Endothelial cell of umbilical vein (primary cell): ENCODE measurements at places on chromosomes 6 and 20. TPM values are rescaled to one million over a fixed set of nuclear protein-coding genes. Genes with fewer than 3 reads are reported as not detected.

GGTLC1 gene
- not detected in 2 replicates for total RNA-seq

TSBP1 gene
- not detected in 2 replicates for total RNA-seq

CFAP206 gene
- 0.20 and 0.21 TPM in 2 replicates for total RNA-seq

DNA sequence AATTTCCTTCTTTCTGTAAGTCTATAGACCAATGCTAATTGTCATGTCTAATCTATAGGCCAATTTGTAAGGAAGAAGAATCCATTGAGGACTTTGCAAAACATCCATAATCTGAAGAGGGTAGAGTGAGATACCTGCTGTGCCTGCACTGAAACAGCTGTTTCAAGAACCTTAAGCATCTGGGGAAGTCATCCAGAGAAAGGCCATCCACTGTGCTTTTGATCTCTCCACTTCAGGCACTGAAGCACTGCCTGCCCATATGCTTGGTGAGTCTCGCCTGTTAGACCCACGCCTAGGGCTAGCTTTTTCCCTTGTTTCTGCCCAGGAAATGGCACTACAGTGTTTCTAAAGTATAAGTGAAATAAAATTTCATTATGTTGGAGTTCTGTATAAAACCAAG, 921.8 kb upstream of the EPHA7 start:
- no peak overlapping the region for H3K4me3 ChIP-seq
- no peaks in the 10 kb centered on the region for H3K27me3 ChIP-seq
- H3K27ac ChIP-seq = no peak overlapping the region
- H3K4me1 ChIP-seq = no peaks in the 10 kb centered on the region

DNA sequence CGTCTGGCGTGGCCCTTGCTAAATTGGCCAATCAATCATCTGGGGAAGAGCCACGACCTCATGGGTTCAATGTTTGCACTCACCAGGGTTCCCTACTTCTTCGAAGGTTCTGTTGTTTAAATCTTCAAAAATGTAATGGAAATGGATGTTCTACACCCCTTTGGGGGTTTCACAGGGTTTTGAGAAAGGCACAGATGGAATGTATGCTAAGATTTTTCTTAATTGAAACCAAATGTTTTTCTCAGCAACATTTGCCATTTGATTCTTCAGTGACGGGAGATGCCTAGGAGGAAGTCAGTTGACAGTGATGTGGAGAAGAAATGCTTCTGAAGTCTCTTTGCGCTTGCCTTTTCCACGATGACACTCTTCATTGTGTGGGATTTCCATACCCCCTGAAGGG, 312.3 kb downstream of the ESR1 start:
- H3K27me3 ChIP-seq = no peaks in the 10 kb centered on the region
- H3K27ac ChIP-seq = no peak overlapping the region
- no peak for DNase-seq
- no peaks in the 10 kb centered on the region for H3K4me1 ChIP-seq
- H3K36me3 ChIP-seq = peaks cover 4% of the 10 kb centered on the region

CD83 gene
- 0.46 and 0.55 TPM in 2 replicates for total RNA-seq

HDDC2 gene
- 12.6 and 13.6 TPM in 2 replicates for total RNA-seq

DNA sequence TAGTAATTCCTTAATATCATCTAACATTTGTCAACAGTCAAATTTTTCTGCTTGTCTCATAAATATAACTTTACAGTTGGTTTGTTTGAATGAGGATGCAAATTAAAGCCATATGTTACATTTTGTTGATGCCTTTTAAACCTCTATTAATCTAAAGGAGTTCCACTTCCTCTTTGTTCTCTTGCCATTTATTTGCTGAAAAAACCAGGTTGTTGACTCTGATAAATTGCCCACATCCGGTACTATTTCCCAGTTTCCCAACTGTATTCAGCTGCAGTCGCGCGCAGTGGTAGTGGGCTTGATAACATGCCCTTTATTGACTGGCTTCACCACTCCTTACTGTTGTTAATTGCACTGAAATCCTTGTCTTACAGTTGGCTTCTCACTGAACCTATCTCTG, 32.8 kb upstream of the SIRPB2 start:
- H3K27me3 ChIP-seq = peaks cover 4% of the 10 kb centered on the region
- no peak overlapping the region for H3K27ac ChIP-seq

GRCh38 chr6:46320505-46320904, 149.7 kb upstream of the ENPP5 start:
- H3K27ac ChIP-seq = no peak overlapping the region
- DNase-seq = no peak
- no peaks in the 10 kb centered on the region for H3K36me3 ChIP-seq
- H3K4me3 ChIP-seq = no peak overlapping the region

DNA sequence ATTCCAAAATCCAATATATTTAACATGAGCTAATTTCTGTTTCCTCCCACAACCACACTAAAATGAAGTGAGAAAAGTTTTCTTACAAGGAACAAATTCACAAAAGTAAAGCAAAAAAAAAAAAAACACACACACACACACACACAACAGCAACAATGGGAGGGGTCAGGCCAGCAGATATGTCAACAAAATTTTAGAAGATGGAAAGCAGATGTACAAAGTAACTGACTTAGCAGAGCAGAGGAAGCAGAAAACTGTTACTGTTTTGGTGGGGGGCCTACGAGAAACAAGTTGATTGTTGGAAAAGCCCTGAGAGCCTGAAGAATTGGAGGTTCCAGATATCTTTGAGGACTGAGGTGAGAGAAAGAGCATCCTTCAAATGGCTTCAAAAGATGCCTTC, 11.7 kb downstream of the EPB41L2 start:
- no peaks in the 10 kb centered on the region for H3K36me3 ChIP-seq
- peaks cover 10% of the 10 kb centered on the region for H3K4me1 ChIP-seq
- no peak overlapping the region for H3K4me3 ChIP-seq
- no peaks in the 10 kb centered on the region for H3K27me3 ChIP-seq
- no peak for DNase-seq
- H3K27ac ChIP-seq = no peak overlapping the region

TUBB1 gene
- not detected in 2 replicates for total RNA-seq

- no peak for DNase-seq
- no peaks in the 10 kb centered on the region for H3K36me3 ChIP-seq
- no peak overlapping the region for H3K27ac ChIP-seq
- no peaks in the 10 kb centered on the region for H3K27me3 ChIP-seq
These were observed 30.0 kb downstream of the SLX4IP start for GRCh38 chr20:10465135-10465534.

ERVFRD-1 gene
- total RNA-seq = not detected in 2 replicates

PPP1R3D gene
- 4.9 and 5.2 TPM in 2 replicates for total RNA-seq

SMLR1 gene
- total RNA-seq = not detected in 2 replicates

DNA sequence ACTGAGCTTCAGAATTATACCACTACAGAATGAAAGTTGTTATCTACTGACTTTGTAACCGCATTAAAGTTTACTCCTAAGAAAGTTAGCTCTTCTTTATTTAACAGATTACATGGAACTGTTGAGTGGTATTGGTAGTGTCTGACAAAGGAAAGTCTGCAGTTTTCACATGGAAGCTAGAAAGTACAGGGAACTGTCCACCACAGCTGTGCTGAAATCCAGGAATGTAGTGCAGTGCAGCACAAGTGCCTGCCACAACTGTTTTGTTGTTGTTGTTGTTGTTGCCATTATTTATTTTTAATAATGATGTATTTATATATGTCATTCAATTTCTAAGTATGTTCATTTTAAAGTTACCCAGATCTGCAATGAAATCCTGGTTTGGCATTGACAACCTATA, 464.9 kb downstream of the TBC1D32 start:
- H3K36me3 ChIP-seq = no peaks in the 10 kb centered on the region
- no peak overlapping the region for H3K27ac ChIP-seq
- no peaks in the 10 kb centered on the region for H3K27me3 ChIP-seq
- H3K4me3 ChIP-seq = no peak overlapping the region

DNA sequence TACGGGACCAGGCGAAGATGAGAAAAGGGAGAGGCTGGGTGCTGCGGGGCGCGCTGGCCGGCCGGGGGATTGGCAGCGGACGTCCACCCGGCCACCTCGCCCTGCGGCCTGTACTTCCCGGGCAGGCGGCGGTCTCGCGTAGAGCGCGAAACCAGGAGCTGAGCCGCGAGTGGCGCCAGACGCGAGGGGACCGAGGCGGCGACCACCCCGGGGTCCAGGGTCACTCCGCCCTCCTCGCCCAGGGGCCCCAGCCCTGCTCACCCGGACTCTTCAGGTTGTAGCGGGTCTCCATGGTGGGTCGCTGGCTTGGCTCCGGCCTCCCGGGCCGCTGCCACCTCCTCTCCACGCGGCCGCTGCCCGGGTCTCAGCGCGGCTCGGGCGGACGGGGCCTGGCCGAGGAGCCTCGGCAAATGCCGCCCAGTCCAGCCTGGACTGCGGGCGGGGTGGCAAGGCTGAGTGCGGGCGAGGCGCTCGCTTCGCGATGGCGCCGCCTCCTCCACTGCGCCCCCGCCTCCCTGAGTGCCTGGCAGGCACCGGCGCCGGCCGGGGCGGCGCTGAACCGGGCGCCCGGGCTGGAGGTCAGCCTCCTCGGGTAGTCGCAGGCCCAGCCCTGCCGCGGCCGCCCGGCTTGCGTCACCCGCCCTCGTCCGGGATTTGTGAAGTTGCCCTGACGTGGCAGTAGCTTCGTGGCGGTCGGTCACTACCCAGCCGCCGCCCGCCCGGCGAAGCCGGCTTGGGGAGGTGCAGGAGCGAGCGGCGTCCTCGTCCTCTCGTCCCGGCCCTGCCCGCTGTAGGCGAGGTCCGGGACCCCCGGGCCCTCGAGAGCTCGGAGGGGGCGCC, at the start of gene UBE2J1:
Gene UBE2J1 (minus strand): TSS at position 445 of the 840 bp plus-strand sequence. CDS start 153 bp downstream, at position 292.
- H3K4me3 ChIP-seq = peak within 1 kb of the TSS; percentile 93
- no peaks in the 10 kb centered on the region for H3K27me3 ChIP-seq
- peak within 1 kb of the TSS; percentile 96 for H3K27ac ChIP-seq
- DNase-seq = peak; percentile 94
- H3K36me3 ChIP-seq = no peaks in the 10 kb centered on the region
- peaks cover 38% of the 10 kb centered on the region for H3K4me1 ChIP-seq

DNA sequence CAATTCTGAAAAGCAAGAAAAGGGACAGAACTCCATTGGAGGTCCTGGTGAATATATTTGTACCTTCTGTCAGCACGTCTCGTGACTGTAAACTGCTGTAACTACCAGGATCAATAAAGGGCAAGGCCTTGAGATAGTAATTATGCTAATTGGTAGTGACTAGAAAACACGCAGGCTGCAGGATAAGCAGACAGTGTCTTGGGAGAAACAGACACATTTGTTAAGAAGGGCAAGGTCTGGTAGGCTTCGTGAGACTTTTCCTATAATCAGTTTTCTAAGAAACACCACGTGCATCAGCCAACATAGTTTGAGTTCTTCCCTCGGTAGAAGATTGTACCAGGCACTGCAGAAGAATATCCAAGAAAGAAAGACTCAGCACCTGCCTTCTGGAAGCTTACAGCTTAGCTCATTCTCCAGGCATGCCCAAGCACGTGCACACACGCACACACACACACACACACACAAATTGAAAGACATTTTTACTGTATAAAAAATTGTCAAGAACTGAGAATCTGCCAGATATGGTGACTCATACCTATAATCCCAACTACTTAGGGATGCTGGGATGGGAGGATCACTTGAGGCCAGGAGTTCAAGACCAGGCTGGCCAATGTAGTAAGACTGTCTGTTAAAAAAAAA, 167.0 kb upstream of the SASH1 start:
- no peak overlapping the region for H3K4me3 ChIP-seq
- H3K27me3 ChIP-seq = no peaks in the 10 kb centered on the region
- H3K27ac ChIP-seq = no peak overlapping the region

DNA sequence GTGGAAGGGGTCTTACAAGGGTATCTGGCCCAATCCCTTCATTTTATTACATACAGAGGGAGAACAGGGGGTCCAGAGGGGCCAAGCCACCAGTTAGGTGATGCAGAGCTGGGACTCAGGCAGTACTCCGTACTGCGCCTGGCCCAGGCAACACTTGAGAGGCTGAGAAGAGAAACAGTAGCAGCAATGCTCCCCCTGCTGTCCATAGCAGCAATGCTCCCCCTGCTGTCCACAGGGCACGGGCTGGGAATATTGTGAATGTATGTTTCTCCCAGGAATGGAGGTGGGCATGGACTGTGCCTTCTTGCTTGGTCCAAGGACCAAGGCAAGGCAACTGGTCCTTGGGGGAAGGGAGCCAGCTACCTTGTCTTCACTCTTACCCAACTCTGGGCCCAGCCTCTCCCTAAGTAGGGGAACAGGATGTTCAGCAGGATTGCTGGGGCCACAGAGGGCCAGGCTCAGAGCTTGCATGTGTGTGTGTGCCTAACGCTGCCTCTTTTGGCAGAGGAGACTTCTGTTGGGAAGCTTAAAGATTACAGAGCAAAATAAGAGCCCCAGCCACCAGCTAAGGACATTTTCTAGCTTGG, 14.8 kb upstream of the FAM83C start:
- peak; percentile 71 for DNase-seq
- no peaks in the 10 kb centered on the region for H3K27me3 ChIP-seq
- no peaks in the 10 kb centered on the region for H3K36me3 ChIP-seq
- H3K4me3 ChIP-seq = no peak overlapping the region

GRCh38 chr6:138007014-138007472, 100.2 kb downstream of the PERP start:
- H3K27ac ChIP-seq = no peak overlapping the region
- H3K4me3 ChIP-seq = no peak overlapping the region

DNA sequence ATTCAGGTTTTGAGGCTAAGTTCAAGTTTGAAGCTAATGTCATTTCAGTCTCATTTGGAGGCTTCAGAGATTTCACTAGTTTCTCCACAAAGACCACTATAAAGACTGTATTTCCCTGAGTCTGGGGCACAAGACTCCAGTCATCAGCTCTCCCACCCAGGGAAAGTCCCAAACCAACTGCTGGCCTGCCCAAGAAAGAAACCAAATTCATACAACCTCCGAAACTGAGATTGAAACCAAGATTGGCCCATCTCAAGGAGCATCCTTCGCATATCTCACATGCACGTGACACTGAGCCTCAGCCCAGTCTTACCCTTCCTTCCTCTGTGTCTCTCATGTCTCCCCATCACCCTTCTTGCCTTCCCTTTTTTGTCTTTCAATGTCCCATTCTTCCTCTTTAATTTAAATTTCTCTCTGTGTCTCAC, 3.5 kb upstream of the LTA start:
- no peak for DNase-seq
- peaks cover 5% of the 10 kb centered on the region for H3K4me1 ChIP-seq
- no peaks in the 10 kb centered on the region for H3K27me3 ChIP-seq

DNA sequence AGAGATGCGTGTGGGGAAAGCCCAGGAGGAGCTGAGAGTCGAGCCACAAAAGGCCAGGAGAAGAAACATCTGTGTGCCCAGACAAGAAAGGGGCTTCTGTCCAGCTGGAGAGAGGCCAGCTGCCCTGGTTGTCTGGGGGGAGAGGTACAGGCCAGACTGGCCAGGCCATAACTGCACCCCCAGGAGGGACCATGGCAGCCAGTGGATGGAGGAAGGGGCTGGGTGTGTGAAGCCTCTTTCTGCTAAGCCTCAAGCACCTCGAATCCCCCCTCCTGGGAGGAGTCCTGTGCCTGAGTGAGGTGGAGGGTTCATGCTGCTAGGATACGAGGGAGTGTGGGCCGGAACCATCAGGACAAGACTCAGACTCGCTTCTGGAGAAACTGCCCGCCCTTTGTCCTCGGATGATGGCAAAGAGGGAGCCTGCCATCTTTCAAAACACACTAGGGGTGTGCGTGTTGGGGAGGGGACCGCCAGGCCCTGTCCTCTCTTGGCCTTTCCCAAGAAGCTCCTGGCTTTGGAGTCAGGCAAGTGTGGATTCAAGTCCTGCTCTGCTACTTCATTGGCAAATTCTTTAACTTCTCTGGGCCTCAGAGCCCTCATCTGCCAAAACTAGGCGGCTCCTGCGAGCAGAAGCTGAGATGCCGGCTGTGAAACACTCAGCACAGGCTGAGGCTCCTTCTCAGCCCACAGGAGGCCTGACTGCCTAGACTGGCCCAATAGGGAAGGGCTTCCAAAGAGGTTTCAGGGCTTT, 90.3 kb downstream of the ASXL1 start:
- peaks cover 74% of the 10 kb centered on the region for H3K36me3 ChIP-seq
- no peak overlapping the region for H3K4me3 ChIP-seq
- peaks cover 14% of the 10 kb centered on the region for H3K4me1 ChIP-seq
- DNase-seq = no peak
- H3K27me3 ChIP-seq = no peaks in the 10 kb centered on the region
- no peak overlapping the region for H3K27ac ChIP-seq

- H3K4me3 ChIP-seq = no peak overlapping the region
- DNase-seq = no peak
- H3K4me1 ChIP-seq = no peaks in the 10 kb centered on the region
These were observed 90.9 kb downstream of the SPTLC3 start for GRCh38 chr20:13099676-13100075.

DSP gene
- 0.32 and 0.77 TPM in 2 replicates for total RNA-seq
